Spleen (tissue), 13 donors: ENCODE measurements at places on chromosomes 5 and 9.
A peak's percentile ranks its signal among the peaks of the same experiment; 100 is the strongest.

- DNase-seq, result no peak
Observed at GRCh38 chr5:32932241-32932935, 221.3 kb downstream of the NPR3 start.

DNA sequence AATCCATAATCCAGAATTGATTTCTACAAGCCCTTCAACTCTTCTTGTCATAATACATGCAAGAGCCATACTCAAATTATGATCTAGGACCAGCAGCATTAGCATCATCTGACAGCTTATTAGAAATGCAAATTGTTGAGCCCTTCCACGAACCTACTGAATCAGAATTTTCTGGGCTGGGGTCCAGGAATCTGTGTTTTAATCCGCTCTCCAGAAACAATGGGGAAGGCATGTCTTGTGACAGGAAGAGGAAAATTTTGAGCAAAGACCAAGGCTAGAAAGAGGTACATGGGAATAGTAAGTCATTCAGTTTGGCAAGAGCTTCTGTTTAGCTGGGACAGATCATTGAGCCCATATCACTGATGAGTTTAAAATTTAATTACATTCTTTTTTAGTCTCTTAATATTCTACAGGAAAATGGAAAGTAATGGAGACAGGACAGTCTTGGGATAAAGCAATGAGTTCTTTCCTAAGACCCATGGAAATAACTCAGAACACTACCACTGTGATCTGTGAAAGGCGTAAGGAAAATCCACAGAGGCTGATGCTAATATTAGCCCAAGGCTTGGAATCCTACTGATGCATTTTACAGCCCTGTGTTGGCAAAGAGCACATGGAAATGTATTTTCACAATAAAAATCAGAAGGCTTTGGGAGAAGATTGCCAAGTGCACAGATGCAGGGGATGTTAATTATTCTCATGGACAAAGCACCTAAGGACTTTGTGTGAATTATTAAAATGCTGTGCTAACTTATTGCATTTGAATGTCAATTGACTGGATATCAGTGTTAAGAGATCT lies 73.7 kb upstream of the STK32A start:
- DNase-seq, result no peak

GRCh38 chr5:5533927-5534326 lies 111.5 kb downstream of the ICE1 start:
- DNase-seq, result no peak

DNA sequence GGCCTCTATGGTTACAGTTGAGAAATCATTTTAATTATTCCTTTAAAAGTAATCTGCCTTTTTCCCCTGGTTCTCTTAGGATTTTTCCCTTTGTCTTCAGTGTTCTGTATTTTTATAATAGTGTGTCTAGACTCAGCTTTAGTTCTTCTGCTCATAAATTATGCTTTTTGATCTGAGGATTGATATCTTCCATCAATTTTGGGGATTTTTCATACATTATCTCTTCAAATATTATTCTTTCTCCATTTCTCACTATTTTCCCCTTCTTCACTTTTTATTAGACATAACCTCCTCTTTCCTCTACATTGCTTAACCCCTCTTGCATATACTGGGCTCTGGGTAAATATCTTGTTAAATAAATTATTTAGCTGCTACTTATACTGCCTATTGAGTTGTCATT lies 36.3 kb upstream of the IL13 start:
- no peak for DNase-seq

GRCh38 chr9:127135056-127135745 lies 12.8 kb upstream of the ANGPTL2 start:
- no peak for DNase-seq

GRCh38 chr5:124655251-124655917 lies 91.1 kb downstream of the ZNF608 start:
- no peak for DNase-seq

DNA sequence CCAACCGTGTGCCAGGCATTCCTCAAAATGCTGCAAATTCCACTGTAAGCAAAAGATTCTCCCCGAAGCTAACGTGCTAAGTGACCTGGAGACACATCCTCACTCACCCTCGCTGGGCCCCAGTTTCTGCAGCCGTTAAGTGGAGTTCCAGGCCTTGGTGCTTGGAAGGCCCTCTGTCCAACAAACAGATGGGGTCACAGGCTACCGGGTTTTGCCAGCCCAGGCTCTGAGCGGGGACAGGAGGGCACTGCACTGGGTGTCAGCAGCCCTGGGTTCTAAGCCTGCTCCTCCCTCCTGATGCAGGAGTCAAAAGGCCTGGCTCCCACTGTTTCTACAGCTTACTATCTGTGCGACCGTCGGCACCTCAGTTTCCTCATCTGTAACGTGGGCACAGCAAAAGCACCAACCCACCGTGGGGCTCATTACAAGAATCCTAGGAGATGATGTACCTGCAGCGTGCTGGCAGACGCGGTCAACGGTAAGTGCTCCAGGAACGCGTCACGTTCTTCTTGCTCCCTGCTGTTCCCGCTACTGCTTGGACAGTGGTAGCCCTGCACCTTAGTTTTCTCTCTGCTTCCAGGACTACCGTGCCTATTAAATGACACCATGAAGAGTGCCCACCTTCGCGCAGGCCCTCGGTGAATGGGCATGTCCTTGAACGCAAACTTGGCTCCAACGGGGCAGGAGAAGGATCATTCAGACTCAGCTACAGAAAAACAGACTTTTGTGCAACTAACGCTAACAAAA lies 84.8 kb downstream of the ADAMTS2 start:
- DNase-seq, result peak; percentile 54

- no peak for DNase-seq
Observed at GRCh38 chr5:94538260-94538659, 80.1 kb downstream of the KIAA0825 start.

GRCh38 chr9:87739546-87739945 lies 13.6 kb downstream of the CTSL start:
- no peak for DNase-seq

- DNase-seq, result no peak
Observed at GRCh38 chr9:76868897-76869296, 37.0 kb downstream of the PRUNE2 start.

GRCh38 chr5:163619951-163620350 lies 114.5 kb downstream of the MAT2B start:
- DNase-seq, result no peak

GRCh38 chr9:589723-590122 lies 251.8 kb upstream of the DMRT1 start:
- no peak for DNase-seq

DNA sequence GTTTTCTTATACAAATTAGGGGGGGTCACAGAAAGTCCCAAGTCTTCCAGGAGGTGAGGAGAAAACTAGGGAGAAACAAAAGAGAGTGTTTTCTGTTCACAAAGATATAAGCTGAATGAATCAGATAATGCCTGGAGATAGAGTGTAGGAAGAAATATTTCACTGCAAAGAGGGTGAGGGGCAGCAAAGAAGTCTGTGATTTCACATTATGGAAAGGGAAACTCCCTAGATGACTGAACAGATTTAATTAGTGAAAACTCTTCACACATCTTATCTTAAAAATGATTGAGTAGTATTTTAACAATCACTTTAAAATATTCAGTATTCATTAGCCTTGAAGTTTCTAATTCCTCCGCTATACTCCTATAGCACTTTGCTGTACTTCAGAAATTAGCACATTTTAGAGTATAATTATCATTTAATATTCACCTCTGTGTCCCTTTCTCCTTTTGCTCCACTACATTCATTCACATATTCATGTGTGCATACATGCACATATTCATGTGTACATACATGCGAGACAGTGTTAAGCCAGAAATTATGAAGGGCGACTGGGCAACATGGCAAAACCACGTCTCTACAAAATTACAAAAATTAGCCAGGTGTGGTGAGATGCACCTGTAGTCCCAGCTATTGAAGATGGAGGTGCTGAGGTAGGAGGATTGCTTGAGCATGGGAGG lies 332.2 kb downstream of the HTR1A start:
- no peak for DNase-seq

GRCh38 chr5:35129921-35130485 lies 82.3 kb upstream of the AGXT2 start:
- DNase-seq, result no peak

- DNase-seq, result no peak
Observed at GRCh38 chr5:58503390-58504046, 12.3 kb downstream of the GAPT start.

GRCh38 chr9:97788763-97789663 lies 64.0 kb upstream of the FOXE1 start:
- DNase-seq, result no peak

GRCh38 chr9:93456504-93456903 lies 3.1 kb upstream of the FAM120AOS start:
- no peak for DNase-seq

DNA sequence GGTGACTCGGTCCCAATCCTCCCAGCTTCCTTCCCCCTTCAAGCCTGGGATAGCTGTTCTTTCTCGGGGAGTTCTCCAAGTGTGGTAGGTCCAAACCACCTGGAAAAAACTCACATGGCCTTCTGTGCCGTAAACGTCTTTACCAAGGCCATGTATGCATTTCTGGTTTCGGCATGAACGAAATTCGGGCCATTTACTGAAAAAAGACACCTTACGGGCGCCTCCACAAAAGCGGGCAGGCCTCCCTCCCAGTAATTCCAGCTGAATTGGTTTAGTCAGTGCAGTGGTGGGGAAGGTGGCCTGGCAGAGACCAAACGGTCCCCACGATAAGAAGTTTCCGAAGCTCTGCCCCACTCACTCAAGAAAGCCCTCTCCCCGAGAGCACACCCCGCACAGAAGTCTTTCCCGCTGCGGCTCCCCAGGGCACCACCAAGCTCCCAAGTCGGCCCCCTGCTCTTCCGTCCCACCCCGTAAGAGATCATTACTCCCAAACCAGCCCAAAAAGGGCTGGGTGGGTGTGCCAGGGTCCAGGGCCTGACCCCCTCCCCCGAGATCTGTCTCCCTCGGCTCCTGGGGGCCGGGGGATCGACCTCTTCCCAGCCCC lies 86.3 kb upstream of the MELK start:
- no peak for DNase-seq

- DNase-seq, result no peak
Observed at GRCh38 chr9:79719021-79719420, 147.3 kb downstream of the TLE4 start.

DNA sequence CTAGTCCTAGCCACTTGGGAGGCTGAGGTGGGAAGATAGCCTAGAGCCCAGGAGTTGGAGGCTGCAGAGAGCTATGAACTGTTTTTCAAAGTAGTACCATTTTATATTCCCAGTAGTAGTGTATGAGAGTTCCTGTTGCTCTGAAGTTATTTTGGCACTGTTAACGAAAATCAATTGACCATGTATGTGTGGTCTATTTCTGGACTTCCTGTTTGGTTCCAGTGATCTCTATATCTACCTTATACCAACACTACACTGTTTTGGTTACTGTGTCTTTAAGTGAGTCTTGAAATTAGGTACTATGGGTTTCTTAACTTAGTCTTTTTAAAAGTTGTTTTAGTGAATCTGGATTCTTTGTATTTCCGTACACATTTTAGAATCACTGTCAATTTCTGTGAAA lies 13.6 kb downstream of the SLF1 start:
- DNase-seq, result no peak

DNA sequence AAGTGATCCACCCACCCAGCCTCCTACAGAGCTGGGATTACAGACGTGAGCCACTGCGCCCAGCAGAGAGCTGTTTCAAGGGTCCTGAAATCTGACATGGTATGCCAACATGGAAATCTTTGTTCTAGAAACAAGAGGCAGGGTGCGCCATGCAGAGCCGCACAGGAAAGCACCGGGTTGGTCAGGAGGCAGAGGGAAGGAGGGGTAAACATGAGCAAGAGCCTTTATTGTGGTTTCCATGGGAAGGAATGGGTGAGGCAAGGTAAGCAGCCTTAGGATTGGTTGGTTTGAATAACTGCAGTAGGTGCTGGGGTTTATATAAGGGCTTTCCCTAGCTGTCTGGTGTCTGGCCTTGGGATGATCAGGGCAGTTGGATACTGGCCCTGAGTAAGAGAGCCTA lies 5.5 kb upstream of the EXOSC2 start:
- no peak for DNase-seq

DNA sequence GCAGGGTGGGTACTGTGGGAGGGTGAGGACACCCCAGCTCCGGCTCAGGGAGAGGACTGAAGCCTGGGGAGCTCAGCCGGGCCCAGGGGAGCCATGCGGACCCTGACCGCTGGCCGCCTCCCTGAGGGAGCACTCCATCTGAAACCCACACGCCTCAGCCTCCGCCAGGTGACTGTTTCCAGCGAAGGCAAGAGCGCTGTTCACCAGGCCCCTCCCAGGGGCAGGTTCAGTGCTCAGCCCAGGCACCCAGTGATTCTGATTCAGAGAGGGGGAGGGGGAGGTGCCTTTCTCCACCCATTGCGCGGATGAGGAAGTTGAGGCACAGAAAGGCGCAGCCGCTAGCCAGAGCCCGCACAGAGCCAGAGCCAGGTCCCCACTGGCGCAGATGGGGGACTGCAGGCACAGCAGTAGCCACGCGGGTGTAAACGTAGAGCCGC lies 27.0 kb downstream of the ADGRD2 start:
- DNase-seq, result no peak

GRCh38 chr9:134489621-134490408 lies 151.8 kb upstream of the COL5A1 start:
- DNase-seq, result peak; percentile 61

DNA sequence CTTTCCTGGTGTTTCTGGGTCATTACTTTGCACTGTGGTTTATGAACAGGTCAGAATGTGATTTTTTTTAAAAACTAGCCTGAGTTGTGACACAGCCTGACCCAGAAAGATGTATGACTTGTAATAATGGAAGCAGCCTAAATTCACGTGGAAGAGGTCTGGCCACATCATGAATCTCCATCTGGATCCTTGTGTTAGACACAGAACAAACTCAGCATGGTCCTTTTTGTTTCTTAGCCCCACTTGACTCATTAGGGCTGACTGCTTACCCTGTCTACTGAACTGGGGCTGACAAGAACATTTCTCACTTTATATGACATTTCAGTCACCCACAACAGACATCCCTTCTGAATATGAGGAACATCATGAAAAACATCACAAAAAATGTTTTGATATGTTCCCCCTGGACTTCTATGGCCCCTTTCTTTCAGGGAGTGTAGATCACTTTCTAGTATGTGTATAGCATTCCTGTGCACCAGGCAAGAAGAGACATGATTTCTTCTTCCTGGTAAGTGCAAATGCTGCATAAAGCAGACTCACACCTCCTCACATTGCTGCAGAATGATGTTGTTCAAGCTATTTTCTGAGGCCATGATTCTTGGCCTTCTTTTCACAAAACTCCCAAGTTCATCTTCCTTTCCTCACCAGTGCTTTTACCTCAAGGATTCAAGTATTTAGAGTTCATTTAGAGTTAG lies 52.3 kb downstream of the ZNF622 start:
- DNase-seq, result no peak

DNA sequence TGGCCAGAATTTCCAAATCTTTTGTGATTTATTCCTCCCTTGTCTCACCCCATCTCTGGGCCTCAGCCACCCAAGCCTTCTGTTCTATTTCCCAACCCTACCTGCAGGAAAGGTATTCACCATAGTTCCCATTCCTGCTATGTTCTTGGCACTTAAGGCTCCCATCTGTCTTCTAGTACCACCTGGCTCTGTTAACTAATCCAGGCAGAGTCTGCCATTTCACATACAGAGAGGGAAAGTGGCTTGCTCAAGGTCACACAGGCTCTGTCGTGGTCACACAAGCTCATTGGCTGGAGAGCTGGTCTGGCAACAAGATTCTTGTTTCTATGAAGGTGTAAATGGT lies 35.2 kb downstream of the COL27A1 start:
- no peak for DNase-seq
